ENCODE measurements at places on chromosomes 5 and 9. TPM values are rescaled to one million over a fixed set of nuclear protein-coding genes. Genes with fewer than 3 reads are reported as not detected.

ACTBL2 gene
- total RNA-seq = not detected

GRCh38 chr9:117677572-117677971 is 26.6 kb upstream of the TLR4 start:
- no peaks in the 10 kb centered on the region for H3K36me3 ChIP-seq
- H3K27me3 ChIP-seq = no peaks in the 10 kb centered on the region
- H3K4me1 ChIP-seq = no peaks in the 10 kb centered on the region

DNA sequence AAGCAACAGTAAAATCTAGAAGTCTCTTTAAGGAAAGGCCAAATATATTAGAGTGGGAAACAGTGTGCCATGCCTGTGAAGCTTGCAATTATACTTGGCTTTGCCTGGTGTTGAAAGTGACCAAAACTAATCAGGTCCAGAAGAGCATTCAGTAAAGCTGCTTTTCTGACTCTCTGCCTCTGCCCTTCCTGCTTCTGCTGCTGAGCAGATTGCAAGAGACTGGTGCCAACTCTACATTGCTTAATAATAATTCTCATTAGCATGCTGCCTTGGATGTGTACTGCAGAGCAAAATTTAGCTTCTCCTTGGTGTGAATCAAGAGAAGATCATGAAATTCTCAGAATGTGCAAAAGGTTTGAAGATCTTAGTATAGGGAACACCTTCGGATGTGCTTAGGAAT is 120.4 kb upstream of the RFX3 start:
- no peaks in the 10 kb centered on the region for H3K4me1 ChIP-seq
- no peak overlapping the region for H3K4me3 ChIP-seq
- no peak overlapping the region for H3K27ac ChIP-seq
- no peak for DNase-seq
- no peaks in the 10 kb centered on the region for H3K27me3 ChIP-seq

GRCh38 chr5:167898361-167899042 is 392.9 kb upstream of the WWC1 start:
- DNase-seq = no peak
- H3K36me3 ChIP-seq = no peaks in the 10 kb centered on the region
- no peak overlapping the region for H3K27ac ChIP-seq
- no peak overlapping the region for H3K4me3 ChIP-seq
- peaks cover 3% of the 10 kb centered on the region for H3K27me3 ChIP-seq

- H3K4me3 ChIP-seq = no peak overlapping the region
- no peaks in the 10 kb centered on the region for H3K27me3 ChIP-seq
- H3K27ac ChIP-seq = no peak overlapping the region
- DNase-seq = no peak
Measured at GRCh38 chr5:42784132-42784531, 27.5 kb downstream of the CCDC152 start.

GRCh38 chr5:175211956-175212756 is 231.8 kb downstream of the DRD1 start:
- peaks cover 3% of the 10 kb centered on the region for H3K27me3 ChIP-seq
- no peak overlapping the region for H3K4me3 ChIP-seq
- H3K36me3 ChIP-seq = no peaks in the 10 kb centered on the region
- H3K27ac ChIP-seq = no peak overlapping the region
- H3K4me1 ChIP-seq = no peaks in the 10 kb centered on the region
- no peak for DNase-seq

GRCh38 chr5:31637851-31638250 is 1.1 kb upstream of the PDZD2 start:
- no peak overlapping the region for H3K4me3 ChIP-seq
- H3K36me3 ChIP-seq = no peaks in the 10 kb centered on the region
- no peak overlapping the region for H3K27ac ChIP-seq
- DNase-seq = no peak
- H3K4me1 ChIP-seq = peaks cover 3% of the 10 kb centered on the region

GRCh38 chr9:99166149-99166548 is 55.6 kb downstream of the ALG2 start:
- H3K4me3 ChIP-seq = peak overlapping the region; percentile 60
- H3K27ac ChIP-seq = peak overlapping the region; percentile 84
- no peaks in the 10 kb centered on the region for H3K36me3 ChIP-seq
- H3K27me3 ChIP-seq = no peaks in the 10 kb centered on the region
- peaks cover 59% of the 10 kb centered on the region for H3K4me1 ChIP-seq
- no peak for DNase-seq

GRCh38 chr5:111268300-111268699 is 44.1 kb downstream of the CAMK4 start:
- DNase-seq = no peak
- no peaks in the 10 kb centered on the region for H3K27me3 ChIP-seq
- peaks cover 24% of the 10 kb centered on the region for H3K4me1 ChIP-seq
- no peak overlapping the region for H3K4me3 ChIP-seq
- no peak overlapping the region for H3K27ac ChIP-seq

- DNase-seq = no peak
- peaks cover 10% of the 10 kb centered on the region for H3K4me1 ChIP-seq
- H3K36me3 ChIP-seq = no peaks in the 10 kb centered on the region
Measured at GRCh38 chr9:126608551-126608950, 5.2 kb upstream of the LMX1B start.

SETD9 gene
- 8.9 TPM for total RNA-seq
